ENCODE measurements at places on chromosomes 7 and 10. TPM values are rescaled to one million over a fixed set of nuclear protein-coding genes. Genes with fewer than 3 reads are reported as not detected.

DNA sequence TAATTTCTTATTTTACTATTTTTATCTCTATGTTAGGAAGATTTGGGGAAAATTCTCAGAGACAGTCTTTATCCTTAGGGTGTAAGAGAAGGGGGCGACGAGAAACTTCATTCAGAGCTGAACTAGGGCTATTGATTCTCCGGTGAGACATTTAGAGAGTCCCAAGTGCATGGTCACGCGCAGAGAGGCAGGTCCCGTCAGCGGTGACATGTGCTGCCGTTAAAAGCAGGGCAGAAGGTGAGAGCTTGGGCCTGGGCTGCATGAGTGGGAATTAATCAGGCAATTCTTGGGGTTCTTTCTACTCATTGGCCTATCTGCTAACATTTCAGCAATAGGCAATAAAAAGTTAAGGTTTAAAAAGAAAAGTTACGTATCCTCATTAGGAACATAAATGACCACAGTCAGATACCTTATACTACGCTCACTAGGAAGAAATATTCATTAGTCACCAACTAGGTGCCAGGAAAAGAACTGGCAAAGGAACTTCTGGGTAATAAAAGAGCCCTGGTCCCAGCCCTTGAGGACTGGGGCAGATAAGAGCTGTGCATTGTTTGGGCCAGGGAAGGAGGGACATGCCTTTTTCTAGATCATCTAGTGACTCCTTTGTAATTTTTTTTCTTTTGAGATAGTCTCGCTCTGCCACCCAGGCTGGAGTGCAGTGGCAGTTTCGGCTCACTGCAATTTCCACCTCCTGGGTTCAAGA is 21.2 kb downstream of the PRKCQ start:
- DNase-seq, result no peak

GRCh38 chr10:125722811-125723210 is 3.3 kb downstream of the EDRF1 start:
- no peak for DNase-seq

- no peak for DNase-seq
Observed at GRCh38 chr7:112550468-112551060, 69.8 kb downstream of the LSMEM1 start.

DNA sequence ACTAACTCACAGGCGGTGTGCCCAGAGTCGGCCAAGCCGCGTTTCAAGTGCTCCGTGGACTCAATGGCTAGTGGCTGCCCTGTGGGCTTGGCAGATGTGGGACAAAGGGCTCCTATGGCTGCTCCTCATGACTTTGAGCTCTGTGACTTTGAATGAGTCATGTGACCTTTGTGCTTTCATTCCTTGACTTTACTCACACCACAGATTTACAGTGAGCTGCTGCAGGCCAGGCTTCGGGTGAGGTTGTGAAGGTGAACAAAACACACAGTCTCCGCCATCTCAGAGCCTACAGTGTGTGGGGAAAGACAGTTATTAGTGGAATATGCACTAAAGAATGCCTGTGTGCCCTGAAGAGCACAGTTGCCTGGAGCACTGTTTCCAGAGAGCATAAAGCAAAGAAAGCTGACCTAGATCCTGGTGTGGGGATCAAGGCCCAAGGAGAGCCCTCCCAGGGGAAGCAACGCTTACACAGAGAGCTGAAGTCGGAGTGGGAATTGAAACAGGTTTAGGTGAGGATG is 29.7 kb upstream of the PLEKHA1 start:
- no peak for DNase-seq

DNA sequence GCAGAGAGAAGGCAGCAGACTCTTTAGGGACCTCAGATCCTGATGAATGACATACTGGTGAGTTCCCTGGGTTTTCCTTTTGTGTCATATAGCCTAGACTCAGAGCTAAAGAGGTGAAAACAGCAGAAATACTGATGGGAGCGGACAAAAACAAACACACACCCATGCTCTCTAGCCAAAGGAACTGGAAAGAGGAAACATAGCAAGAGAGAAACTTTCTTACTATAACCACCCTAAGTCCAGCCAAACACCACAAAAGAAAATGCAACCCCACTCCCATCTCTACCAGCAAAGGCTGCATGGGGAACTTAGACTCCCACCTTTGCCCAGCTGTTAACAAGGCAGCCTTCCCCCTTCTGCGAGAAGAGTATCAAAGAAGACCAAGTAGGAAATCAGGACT is 16.3 kb downstream of the GSAP start:
- no peak for DNase-seq

DNA sequence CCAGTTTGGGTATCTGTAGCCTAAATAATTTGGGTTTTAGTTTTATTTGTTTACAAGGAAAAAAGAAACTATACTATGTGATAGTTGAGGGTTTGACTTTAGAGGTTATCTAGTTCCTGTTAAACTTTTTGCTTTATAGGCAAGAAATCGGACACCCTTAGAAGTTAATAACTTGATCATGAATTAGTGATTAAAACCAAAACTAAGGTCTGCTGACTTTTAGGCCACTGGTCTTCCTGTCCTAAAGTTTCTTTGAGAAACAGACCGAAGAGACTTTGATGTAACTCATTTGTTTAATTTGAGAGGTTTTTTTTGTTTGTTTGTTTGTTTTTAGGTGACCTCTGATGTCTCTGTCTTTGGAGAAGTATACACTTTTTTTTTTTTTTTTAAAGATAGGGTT is 59.7 kb downstream of the PHTF2 start:
- DNase-seq, result no peak

DNA sequence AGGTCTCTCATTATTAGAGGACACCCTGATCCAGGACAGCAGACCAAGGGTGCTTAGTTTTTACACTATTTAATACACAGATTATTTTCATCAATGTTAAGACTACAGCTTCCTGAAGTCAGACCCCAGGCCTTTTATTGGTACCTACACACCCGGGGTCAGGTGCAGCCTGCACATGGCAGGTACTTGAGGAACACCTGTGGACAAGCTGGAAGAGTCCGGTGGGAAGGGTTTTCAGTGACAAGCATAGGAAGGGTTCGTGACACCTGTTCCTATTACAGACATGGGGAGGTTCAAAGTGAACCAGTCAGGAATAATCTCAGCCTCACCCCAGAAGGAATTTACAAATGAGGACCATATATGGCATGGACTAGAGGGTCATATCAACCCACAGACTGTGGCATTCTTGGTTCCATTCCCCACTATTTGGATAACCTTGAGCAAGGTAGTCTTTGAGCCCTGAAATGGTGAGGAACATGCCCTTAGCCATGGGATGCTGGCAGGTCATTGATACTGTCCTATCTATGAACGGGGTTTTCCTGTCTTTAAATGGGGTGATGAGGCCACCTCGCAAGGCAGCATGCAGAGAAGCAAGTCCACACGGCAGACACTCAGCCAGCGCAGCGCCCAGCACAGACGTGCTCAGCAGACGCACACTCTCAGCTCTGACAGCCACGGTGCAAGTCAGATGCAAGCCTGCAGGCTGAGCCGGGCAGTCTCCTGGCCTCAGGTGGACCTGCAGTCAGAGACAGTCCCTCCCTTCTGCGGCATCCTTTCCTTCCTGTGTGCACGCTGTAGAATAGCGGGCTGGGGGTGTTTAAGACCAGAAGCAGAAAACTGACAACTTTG is 624.9 kb downstream of the PTPRN2 start:
- no peak for DNase-seq

GRCh38 chr7:70951271-70951962 is 180.5 kb upstream of the GALNT17 start:
- DNase-seq, result peak; percentile 47

GRCh38 chr7:193481-194251 is 1.3 kb downstream of the FAM20C start:
- no peak for DNase-seq

GRCh38 chr7:100802951-100803350 is 24.4 kb downstream of the EPHB4 start:
- DNase-seq, result no peak

GRCh38 chr10:124045276-124045675 is 48.1 kb downstream of the CHST15 start:
- DNase-seq, result no peak

GRCh38 chr7:52270301-52270700 is 765.1 kb upstream of the POM121L12 start:
- DNase-seq, result no peak

DNA sequence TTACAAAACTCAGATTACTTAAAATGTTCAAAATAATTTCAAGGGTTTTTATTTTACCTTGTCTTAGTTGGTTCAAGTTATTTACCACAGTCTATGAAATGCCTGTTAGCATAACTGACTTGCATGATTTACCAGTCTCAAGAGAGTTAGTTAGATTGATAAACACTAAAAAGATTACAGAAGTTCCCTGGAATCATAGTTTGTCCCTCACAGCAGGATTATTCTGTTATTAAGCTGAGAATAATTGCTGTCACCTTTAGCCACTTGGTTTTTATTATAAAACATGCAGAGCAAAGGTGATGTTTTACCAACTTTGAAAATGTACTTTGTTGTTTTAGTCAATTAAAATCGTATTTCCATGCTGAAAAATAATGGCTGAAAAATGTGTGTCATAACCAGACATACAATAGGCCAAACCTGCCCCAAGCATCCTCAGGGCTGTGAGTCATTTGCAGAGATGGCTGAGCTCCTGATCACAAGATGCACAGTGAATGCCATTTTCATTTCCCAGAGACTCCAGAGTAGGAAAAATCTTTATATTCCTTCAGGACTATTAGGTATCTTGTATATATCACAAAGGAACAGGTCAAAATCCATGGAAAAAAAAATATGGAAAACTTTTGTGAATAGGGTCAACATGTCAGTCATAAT is 87.8 kb upstream of the DKK1 start:
- DNase-seq, result no peak

- no peak for DNase-seq
Observed at GRCh38 chr10:129193148-129193547, 273.9 kb upstream of the MGMT start.

DNA sequence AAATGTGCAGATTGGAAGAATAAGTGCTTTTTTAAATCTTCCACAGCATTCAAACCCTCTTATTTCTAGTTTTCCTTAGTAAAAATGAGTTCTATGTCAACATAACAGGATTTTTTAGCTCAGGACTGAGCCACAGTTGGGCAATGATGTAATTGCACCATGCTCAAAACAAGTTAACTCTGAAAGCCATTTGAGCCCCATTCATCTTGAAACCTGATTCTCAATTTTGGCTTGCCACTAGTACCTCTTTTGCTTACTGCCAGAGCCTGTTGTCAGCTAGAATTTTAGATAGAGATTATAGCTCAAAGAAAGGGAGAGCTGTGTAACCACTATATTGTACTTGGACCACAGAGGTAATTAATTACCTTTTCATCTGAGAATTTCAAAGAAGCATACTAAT is 1028.5 kb upstream of the PHF14 start:
- no peak for DNase-seq

GRCh38 chr7:116776046-116776445 is 86.3 kb upstream of the CAPZA2 start:
- DNase-seq, result no peak

DNA sequence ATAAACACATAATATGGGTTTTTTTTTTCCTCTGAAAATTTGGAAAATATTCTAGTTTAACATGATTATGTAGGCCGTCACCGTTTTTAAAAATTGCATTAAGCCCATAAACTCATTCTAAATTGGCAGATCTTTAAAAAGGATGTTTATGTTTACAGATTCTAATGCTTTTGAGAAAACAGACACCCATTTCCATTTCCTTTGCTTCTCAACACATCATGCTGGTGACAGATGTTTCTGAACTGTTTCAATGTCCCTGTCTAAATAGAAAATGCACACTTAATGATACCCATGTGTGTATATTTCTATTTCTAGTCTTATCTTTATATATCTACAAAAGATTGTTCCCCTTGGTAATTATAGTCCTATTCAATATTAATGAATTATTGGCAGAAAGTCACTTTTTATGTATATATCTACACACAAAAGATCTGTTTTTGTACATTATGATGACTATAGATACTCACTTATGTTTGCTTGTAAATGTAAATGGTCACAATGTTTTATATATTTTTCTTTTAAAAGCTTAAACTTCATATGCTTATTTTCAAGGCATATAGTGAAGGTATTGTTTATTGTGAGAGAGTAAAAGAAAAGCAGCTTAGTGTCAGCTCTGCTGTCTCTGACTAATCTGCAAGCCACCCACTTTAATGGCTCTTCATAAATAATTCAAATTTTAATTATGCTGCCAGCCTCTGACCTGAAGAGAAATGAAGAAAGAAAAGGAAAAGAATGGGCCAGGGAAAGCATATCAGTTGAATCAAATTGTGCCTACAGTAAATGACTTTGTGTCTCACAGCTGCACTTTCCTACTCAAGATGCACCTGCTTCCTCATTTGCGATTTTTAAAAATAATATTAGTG is 179.4 kb downstream of the CACNA2D1 start:
- DNase-seq, result no peak

GRCh38 chr10:21329995-21330627 is 195.4 kb downstream of the SKIDA1 start:
- DNase-seq, result no peak

DNA sequence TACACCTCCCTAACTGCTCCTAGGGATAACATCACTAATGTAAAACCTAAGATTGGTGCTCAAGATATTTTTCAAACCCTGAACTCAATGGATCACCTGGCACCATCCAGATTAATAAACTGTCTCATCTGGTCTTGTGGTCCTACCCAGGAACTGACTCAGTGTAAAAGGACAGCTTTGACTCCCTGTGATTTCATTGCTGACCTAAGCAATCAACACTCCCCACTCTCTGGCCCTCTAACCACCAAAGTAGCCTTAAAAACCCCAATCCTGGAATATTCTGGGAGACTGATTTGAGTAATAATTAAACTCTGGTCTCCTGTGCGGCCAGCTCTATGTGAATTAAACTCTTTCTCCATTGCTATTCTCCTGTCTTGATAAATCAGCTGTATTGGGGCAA is 6.2 kb upstream of the USP54 start:
- DNase-seq, result no peak

DNA sequence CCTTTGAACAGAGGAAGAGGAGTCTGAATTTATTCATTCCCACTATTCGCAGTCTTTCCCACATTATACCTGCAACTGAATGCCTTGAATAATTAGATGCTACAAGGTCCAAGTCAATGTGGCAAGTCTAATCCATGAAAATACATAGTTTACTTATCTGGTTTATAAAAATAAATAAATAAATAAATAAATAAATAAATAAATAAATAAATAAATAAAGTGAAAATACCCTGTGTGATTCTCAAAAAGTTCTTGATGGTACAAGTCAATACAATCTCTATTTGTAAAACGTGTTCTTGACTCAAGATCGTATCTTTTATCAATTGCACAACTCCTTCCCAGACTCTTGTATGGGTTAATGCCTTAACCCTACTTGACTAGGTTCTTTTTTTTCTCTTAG is 417.7 kb downstream of the ZWINT start:
- no peak for DNase-seq

- DNase-seq, result peak; percentile 71
Observed at GRCh38 chr10:61750943-61751471, 88.3 kb downstream of the CABCOCO1 start.

- DNase-seq, result no peak
Observed at GRCh38 chr7:96266580-96266979, 55.3 kb downstream of the SLC25A13 start.

GRCh38 chr7:53325061-53325460 is 289.6 kb downstream of the POM121L12 start:
- DNase-seq, result no peak

The CFAP58 gene
- 0.34 TPM for total RNA-seq

The NUDT13 gene
- 3.0 TPM for total RNA-seq

The DYNC1I1 gene
- total RNA-seq, result 2.5 TPM

The ADCYAP1R1 gene
- 2.8 TPM for total RNA-seq

The DLX6 gene
- 25.5 TPM for total RNA-seq

The IDE gene
- 35.4 TPM for total RNA-seq

The TUBAL3 gene
- total RNA-seq, result 0.19 TPM

The STYXL1 gene
- total RNA-seq, result 45.9 TPM

The PCLO gene
- total RNA-seq, result 9.5 TPM

The ELN gene
- not detected for total RNA-seq

The ADD3 gene
- 183 TPM for total RNA-seq

The LDB3 gene
- 0.85 TPM for total RNA-seq

The PLPP4 gene
- 1.3 TPM for total RNA-seq

The AQP1 gene
- 1.7 TPM for total RNA-seq
